ENCODE measurements at places on chromosomes 6 and 20. TPM values are rescaled to one million over a fixed set of nuclear protein-coding genes. Genes with fewer than 3 reads are reported as not detected.

The GATA5 gene
- total RNA-seq, result not detected

The CFAP61 gene
- not detected for total RNA-seq

The PRRT1 gene
- total RNA-seq, result 0.87 TPM

GRCh38 chr6:157064502-157064901 is 258.8 kb downstream of the TMEM242 start:
- DNase-seq, result no peak

DNA sequence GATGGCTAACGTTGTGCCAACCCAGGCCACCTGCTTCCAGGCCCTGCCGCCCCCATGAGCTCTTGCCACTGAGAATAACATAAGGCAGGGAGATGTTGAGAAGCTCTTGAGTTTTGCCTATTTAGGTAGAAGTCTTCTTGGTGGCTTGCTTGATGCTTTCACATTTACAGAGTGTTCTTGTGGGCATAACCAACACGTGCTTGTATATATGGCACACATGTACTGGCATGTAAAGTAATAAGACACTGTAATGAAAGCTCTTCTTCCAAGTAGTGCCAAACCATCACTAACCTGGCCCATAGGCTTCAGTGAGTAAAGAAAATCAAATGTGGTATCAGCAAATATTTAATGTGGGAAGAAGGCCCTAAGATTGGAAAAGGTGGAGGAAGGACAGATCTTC is 146.9 kb upstream of the CITED2 start:
- no peak for DNase-seq

GRCh38 chr6:56169366-56169765 is 78.0 kb downstream of the COL21A1 start:
- no peak for DNase-seq

All from esophagus squamous epithelium (tissue), 5 donors.